ENCODE measurements at places on chromosomes 1 and 21.

DNA sequence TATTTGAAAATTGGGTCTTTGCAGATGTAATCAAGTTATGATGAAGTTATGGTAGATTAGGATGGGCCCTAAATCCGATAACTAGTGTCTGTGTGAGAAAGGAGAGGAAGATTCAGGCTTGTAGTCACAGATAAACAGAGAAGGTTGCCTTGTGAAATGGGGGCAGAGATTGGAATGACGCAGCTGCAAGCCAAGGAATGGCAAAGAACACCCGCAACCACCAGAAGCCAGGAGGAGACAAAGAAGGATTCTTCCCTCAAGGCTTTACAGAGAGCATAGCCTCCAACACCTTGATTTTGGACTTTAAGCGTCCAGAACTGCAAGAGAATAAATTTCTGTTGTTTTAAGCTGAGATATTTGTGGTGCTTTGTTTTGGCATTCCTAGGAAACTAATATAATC lies 35.4 kb upstream of the COL24A1 start:
- no peak for DNase-seq

GRCh38 chr1:101119289-101119688 lies 93.7 kb upstream of the DPH5 start:
- no peak for DNase-seq

- DNase-seq: no peak
Measured at GRCh38 chr1:160238408-160238807, 23.9 kb downstream of the DCAF8 start.

DNA sequence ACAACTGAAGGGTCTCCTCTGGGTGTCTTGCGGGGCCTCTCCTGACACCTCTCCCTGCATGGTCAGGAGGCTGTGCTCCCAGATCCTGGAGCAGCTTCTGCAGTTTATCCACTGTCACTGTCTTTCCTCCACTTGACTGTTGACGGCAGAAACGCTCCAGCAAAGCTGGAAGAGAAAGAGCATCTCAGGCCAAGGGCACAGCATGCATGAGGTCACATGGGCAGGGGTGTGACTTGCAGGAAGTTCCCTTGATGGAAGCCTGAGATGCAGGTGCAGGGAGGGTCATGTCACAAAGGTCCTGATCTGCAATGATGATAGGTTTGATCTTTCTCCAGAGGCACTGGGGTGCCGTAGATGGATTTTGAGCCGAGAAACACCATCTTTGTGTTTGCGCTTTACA lies 23.3 kb downstream of the SLC44A3 start:
- no peak for DNase-seq

DNA sequence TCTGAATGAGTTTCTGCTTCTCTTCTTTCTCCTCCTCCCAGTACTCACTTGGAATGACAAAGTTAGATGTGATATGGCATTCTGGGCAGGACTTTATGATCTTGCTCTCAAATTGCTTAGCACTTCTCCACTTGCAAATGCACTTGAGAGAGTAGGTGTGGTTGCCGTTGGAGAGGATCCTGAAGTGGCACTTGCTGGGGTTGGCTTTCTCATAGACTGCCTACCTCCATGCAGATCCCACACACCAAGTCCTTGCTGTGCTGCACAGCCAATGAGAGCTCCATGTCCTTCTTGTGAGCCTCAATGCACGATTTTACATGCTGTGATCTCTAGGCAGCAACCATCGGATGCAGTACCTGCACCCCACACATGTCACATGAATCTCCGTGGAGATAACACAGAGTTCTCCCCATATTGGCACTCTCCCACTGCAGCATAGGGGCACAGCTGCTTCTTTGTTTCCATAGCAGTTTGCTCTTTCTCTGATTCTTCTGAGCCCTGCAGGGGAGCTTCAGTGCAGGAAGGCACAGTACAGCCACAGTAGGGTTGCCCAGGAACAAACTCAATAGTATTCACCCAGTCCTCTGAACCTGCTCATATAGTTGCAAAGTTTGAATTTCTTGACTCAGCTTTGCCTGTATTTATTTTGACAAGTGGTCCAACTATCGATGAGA lies 45.2 kb downstream of the ZNF691 start:
- no peak for DNase-seq
